ENCODE measurements at places on chromosomes 12 and 14.

- peak; percentile 44 for DNase-seq
These were observed 79.9 kb downstream of the BBS10 start for GRCh38 chr12:76268267-76268666.

DNA sequence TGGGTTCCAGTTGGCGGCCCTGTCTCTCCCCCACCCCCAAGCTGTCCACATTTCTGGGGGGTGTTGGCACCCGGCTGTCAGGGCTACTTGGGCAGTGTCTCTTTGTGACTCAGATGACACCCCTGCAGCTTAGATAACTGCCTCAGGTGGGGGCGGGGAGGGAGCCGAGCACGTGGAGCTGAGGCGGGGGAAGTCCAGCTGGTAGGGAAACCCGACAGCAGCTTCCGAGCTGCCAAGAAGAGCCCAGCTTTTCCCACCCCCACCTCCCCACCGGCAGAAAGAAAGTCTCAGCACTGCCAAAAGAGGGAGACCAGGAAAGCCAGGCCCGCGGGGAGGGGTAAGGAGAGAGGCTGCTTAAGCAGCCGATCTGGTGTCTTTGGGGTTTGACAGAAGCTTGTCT lies 1.4 kb downstream of the LRTM2 start:
- no peak for DNase-seq

GRCh38 chr12:6662602-6662905 lies 365 bp downstream of the ING4 start:
- no peak for DNase-seq

DNA sequence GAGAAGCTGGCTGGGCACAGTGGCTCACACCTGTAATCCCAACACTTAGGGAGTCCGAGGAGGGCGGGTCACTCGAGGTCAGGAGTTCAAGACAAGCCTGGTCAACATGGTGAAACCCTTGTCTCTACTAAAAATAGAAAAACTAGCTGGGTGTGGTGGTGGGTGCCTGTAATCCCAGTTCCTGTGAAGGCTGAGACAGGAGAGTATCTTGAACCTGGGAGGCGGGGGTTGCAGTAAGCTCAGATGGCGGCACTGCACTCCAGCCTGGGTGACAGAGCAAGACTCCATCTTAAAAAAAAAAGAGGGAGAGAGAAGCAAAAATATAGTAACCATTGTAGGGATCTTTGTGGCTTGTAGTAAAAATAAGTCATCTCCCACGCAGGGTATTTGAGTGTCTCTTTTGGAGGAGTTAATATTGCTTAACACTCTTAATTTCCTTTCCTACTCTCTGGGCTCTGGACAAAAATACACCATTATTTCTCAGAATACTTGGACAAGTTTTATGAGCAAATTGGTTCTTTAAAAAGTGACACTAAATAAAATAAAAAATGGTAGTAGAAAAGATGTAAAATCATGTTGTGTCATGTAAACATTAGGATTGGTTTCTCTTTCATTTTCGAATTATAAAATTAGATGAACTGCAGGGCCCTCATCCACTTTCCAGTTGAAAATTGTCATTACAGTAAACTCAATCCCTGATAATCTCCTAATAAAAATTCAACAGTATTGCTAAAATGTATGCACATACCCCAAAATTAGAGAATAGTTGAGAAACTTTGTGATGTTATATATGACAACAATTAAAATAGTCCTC lies 61.1 kb upstream of the C12orf71 start:
- no peak for DNase-seq

DNA sequence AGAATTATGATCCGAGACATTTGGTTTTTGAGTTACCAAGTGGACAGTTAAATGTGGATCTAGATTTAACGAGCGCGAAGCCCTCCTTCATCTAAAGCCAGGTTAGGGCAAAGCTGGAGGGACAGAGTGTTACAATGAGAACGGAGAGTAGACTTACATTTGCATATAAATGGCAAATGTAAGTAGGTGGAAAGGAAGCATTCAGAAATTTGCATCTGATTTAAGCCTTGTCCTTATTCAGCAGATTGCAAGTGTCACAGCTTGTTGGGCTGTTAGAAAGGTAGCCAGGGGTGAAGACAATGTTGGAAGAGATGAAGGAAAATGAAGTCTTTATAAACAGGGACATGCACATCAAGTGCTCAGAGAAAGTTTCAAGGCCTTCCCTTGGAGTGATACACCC lies 806.2 kb downstream of the GALC start:
- DNase-seq, result no peak

- no peak for DNase-seq
These were observed 242.6 kb downstream of the CEP128 start for GRCh38 chr14:80698974-80699373.

DNA sequence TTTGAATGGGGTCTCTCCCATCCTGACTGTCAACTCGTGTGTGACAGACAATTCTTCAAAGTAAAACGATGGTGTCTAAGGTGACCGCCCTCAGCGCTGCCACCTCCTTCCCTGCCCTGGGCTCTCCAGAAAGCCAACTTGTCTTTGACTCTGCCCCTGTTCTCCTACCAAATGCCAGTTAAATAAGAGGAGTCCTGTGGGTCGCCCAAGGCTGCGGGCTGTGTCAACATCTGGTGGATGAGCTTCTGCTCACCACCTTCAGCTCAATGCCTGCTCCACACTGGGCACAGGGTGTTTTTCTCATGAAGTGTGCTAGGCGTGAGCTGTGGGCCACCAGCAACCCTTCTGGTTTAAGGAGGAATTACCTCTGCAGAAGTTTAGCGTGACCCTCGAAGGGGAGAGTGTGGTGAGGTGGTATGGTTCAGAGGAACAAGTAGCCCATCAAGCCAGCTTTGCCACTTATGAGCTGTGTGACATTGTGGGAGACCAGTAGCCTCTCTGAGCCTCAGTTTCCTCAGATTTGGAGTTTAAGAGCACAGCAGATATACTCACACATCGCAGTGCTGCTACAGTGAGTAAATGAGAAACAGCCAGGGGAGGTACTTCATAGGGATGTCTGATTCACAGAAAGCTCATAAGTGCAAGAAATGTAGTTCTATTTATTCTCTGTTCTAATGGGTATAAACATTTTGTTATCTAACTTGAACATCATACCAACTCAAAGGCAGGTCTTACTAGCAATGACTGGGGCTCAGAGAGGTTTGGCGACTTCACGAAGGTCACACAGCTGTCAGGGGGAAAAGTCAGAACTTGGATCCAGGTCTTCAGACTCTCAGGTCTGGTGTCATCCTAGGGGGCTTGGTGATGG lies 12.1 kb downstream of the SERPINA1 start:
- DNase-seq, result no peak

DNA sequence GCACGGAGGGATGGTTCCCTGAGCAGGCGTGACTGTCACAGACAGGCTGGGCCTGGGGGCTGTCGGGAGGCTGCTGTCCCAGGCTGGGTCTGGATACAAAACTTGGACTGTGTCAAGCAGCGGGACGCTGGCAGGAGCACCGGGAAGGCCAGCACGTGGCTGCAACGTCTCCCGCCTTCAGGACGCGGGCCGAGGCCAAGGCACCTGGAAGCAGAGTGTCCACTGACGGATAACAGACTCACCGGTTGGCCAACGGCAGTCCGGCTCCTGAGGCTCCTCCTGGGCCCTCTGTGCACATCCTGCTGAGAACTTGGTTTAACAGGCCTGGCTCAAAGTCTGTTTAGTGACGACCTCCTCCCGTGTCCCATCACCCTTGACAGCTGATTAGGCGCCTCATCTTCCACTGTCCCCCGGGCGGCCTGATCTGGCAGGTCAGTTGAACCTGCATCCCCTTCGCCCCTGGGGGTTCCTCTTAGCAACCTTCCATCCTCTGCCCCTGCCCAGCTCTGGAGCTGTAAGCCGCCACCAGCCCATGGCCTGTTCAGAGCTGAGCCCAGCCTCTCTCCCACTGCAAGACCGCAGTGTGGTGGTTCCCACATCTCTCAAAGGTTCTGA lies 2.5 kb downstream of the XRCC3 start:
- no peak for DNase-seq

- no peak for DNase-seq
These were observed 314.6 kb downstream of the ADAMTS20 start for GRCh38 chr12:43237238-43237879.

DNA sequence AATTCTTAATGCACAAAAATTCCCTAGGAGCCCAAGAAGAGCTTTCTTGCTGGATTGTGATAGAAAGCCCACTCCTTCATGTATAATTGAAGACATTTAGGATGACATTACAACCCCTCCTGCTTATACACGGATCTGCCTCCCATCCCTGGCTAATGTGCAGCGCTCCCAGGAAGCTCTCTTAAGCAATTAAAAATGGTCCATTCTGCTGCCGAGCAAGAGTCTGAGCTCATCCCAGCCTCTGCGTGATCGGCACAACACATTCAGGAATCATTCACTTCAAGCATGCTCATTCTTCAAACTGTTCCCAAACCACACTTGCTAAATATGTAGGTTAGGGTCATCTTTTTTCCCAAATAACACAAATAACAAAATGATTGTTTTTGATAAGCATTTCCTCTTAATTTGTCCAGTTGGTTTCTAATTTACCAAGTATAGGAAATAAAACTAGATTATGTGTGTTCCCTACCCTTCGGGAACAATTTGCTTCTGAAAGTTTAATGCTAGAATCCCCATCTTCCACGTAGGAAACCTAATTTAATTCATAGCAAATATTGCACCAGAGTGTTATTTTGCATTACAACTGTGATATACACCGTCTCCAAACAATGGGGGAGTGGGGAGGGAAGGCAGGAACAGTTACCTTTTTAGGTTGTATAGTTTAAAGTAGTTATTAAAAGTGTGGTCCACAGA lies 17.3 kb upstream of the TMEM233 start:
- no peak for DNase-seq

- DNase-seq, result peak; percentile 66
These were observed 28.8 kb downstream of the YEATS4 start for GRCh38 chr12:69388371-69388770.

DNA sequence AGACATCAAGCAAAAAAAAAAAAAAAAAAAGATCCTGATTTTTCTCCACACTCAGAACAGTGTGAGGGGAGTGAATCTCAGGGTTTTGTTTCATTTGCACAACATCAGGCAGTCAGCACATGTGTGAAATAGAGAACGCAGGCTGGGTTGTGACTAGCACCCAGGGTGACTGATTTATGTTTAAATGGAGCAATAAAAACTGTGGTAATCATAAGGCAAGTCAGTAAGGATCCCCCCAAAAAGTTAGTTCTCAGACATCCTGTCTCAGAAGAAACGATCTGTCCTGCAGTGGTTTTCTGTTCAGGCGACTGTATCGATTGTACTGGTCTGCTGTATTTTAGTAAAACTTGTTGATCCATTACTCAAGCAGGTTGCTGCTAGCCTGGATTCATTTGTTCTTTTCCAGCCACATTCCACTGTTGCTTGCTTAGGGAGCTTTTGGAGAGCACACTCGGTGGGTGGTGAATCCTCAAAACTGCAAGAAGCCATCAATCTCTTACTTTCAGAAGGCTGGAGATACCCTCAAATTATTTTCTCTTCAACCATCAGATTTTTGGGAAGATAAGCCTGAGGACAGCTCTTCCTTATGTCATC lies 107.1 kb downstream of the DACT1 start:
- no peak for DNase-seq

- no peak for DNase-seq
These were observed 96.1 kb upstream of the IFNG-AS1 start for GRCh38 chr12:67893022-67893580.

- DNase-seq, result no peak
These were observed 859.6 kb downstream of the BCL11B start for GRCh38 chr14:98412431-98412830.

DNA sequence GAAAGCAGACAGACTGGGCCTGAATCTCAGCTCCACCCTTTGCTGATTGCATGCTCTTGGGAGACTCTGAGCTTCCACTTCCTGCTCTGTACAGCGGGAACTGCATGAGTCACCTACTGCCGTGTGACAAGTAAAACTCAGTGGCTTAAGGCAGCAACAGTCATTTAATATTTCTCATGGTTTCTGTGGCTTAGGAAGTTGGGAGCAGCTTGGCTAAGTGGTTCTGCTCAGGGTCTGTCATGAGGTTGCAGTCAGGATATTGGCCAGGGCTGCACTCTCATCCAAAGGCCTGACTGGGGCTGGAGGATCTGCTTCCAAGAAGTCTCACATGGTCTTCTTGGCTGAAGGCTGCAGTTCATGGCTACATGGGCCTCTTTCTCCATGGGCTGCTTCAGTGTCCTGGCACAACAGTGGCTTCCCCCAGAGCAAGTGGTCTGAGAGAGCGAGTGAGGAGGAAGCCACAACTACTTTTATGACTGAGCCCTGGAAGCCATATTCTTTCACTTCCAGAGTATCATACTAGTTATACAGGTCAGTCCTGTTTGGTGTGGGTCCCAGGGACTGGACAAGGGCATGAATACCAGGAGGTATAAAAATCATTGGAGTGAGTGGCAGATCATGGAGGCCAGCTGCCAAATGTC lies 49.7 kb downstream of the FAM222A start:
- DNase-seq, result peak; percentile 7

DNA sequence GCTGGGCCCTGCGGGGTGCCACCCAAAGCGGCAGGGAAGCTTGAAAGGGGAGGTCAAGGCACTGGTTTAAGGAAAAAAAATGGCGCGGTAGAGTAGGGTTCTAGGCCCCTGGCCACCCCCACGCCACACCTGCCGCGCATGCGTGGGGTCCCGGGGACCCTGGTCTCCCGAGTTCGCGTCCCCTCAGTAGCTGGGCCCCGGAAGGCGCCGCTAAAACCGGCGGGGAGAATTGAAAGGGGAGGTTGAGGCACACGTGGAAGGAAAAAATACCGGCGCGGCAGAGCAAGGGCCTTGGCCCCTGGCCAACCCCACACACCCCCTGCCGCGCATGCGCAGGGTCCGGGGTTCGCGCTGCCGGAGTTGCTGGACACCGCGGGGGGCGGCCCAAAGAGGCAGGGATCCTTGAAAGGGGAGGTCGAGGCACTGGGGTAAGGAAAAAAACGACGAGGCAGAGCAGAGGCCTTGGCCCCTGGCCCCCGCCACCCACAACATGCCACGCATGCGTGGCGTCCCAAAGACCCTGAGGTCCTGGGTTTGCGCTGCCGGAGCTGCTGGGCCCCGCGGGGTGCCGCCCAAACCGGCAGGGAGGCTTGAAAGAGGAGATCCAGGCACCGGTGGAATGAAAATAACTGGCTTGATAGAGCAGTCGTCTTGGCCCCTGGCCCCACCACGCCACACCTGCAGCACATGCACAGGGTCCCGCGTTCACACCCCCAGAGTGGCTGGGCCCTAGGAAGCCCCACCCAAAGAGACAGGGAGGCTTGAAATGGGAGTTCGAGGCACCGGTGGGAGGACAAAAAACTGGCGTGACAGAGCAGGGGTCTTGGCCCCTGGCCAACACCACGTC lies 314.5 kb downstream of the ALG10 start:
- DNase-seq, result no peak

DNA sequence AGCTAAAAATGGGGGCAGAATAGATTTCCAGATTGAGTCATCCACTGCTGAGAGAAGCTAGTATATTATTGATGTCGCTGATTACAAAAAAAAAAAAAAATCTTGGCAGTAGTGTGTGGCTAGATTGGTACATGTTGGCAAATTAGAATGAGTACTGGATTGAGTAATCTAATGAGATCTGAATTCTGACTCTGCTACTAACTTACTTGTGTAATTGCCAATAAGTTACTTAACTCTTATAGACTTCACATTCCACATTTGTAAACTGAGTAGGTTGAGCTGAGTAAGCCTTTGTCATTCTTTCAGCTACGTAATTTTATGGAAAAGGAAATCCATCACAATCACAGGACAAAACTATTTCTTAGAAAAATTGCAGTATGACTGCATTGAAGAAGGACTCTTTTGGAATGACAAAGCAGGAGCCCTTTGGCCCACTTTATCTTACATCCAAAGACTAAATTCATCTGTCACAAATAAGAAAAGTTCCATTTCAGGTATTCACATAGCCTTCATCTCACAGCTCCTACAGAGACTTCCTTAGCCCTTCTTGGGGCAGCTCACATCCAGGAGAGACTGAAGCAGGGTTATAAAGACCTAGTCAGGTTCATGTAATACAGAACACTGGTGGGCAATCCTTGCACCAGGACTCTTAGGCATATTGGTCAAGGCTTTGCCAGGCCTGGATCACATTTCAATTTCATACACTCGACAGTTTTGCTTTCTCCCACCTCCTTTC lies 197.3 kb upstream of the CPNE8 start:
- DNase-seq, result peak; percentile 64

Measured in fibroblast of gingiva (primary cell).